ENCODE measurements at places on chromosomes 7 and 10. TPM values are rescaled to one million over a fixed set of nuclear protein-coding genes. Genes with fewer than 3 reads are reported as not detected.

The TMEM140 gene
- not detected for total RNA-seq

The CARD11 gene
- 0.57 TPM for total RNA-seq

The LIPJ gene
- total RNA-seq = not detected

The SPDYE2 gene
- total RNA-seq = not detected

The ESYT2 gene
- 68.2 TPM for total RNA-seq

The PILRA gene
- 1.8 TPM for total RNA-seq

The CAV1 gene
- total RNA-seq = 298 TPM

The CFTR gene
- total RNA-seq = not detected

GRCh38 chr7:139479620-139480019, 3.9 kb downstream of the KLRG2 start:
- H3K4me1 ChIP-seq = peaks cover 3% of the 10 kb centered on the region
- H3K4me3 ChIP-seq = no peak overlapping the region
- no peak overlapping the region for H3K27ac ChIP-seq
- no peaks in the 10 kb centered on the region for H3K36me3 ChIP-seq
- DNase-seq = no peak

- H3K4me3 ChIP-seq = no peak overlapping the region
- peaks cover 10% of the 10 kb centered on the region for H3K4me1 ChIP-seq
- no peaks in the 10 kb centered on the region for H3K36me3 ChIP-seq
- no peaks in the 10 kb centered on the region for H3K27me3 ChIP-seq
- DNase-seq = no peak
Observed at GRCh38 chr10:22479419-22479818, 134.1 kb downstream of the SPAG6 start.

- no peak for DNase-seq
- H3K36me3 ChIP-seq = no peaks in the 10 kb centered on the region
- H3K4me1 ChIP-seq = no peaks in the 10 kb centered on the region
- H3K4me3 ChIP-seq = no peak overlapping the region
- H3K27ac ChIP-seq = no peak overlapping the region
Observed at GRCh38 chr7:150793569-150794238, 6.5 kb downstream of the TMEM176B start.

DNA sequence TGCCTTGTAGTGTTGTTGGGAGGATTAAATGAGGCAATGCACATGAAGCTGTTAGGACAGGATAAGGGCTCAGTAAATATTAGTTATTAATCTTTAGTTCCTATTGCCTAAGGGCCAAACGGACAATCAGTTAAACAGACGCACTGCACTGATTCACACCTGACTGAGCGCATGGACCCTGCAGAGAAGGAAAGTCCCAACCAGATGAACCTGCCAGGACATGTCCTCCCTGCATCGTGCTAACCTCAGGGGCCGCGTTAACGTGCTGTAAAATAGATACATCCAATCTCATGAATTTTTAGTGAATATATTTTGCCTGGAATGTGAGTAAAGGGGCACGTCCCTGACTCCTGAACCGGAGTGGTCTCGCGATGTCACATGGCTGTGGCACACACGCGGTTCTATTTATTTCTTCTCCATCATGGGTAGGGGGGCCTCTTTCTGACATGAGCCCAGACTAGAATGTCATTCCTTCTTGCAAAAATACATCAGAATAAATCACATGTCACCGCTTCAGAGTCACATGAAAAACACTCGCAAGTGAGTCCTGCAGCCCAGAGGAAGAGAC, 12.3 kb downstream of the ADARB2 start:
- no peaks in the 10 kb centered on the region for H3K36me3 ChIP-seq
- H3K27ac ChIP-seq = no peak overlapping the region
- H3K27me3 ChIP-seq = no peaks in the 10 kb centered on the region
- H3K4me1 ChIP-seq = no peaks in the 10 kb centered on the region
- H3K4me3 ChIP-seq = no peak overlapping the region

GRCh38 chr10:28850784-28851183, 173.5 kb downstream of the BAMBI start:
- H3K36me3 ChIP-seq = no peaks in the 10 kb centered on the region
- H3K4me3 ChIP-seq = no peak overlapping the region
- no peaks in the 10 kb centered on the region for H3K4me1 ChIP-seq
- H3K27ac ChIP-seq = no peak overlapping the region

- H3K4me3 ChIP-seq = no peak overlapping the region
- no peak for DNase-seq
Observed at GRCh38 chr10:105974803-105975456, 1189.6 kb downstream of the SORCS1 start.

DNA sequence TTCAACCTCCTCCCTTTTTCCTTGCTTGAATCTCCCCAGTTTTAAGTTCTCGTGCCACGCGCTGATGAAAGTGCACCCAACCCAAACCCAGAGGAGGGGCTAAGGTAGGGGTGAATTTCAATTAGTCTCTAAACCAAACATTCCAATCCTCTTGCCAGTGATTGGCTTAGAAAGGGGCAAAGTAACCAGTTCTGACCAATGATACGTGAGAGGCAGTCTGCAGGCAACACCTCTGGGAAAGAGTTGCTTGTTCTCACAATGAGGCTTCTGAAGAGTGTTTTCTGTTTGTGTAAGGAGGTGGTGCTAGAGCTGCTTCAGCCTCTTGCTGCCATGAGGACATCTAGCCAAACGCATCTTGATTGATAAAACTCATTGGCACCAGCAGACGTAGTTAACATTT, 21.8 kb downstream of the SLC35G1 start:
- H3K27me3 ChIP-seq = no peaks in the 10 kb centered on the region
- H3K27ac ChIP-seq = no peak overlapping the region
- H3K36me3 ChIP-seq = no peaks in the 10 kb centered on the region
- H3K4me1 ChIP-seq = no peaks in the 10 kb centered on the region

DNA sequence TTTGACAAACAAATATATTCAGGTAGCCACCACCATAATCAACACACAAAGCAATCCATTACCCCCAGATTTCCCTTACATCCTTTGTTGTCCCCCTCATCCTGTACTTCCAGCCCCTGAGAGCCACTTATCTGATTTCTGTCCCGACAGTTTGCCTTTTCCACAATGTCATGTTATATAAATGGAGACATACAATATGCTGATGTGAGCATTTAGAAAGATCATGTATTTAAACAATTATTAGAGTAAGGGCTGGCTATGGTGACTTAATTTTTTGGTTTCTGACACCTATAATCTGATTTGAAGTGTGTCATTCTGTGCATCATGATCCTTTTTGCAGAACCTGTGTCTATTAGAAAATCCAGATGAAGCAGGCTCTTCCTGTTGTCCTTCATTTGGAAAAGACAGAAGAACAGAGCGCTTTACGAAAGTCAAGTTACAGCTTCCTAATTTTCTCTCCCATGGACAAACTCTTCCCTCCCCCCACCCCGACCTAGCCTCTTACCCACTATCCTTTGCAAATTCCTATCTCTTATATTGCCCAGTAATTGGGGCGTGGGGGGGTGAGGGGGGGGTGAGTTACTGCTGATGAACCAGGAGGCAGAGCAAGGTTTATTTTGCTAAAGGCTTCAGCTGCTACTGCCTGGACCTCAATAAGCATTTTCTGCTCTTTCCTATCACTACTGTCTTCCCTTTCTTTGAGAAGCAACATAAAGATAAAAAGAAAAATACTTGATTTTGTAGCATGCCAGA, 252.4 kb upstream of the C7orf33 start:
- peaks cover 68% of the 10 kb centered on the region for H3K27me3 ChIP-seq
- DNase-seq = no peak
- H3K4me1 ChIP-seq = peaks cover 11% of the 10 kb centered on the region
- no peak overlapping the region for H3K4me3 ChIP-seq
- no peaks in the 10 kb centered on the region for H3K36me3 ChIP-seq

DNA sequence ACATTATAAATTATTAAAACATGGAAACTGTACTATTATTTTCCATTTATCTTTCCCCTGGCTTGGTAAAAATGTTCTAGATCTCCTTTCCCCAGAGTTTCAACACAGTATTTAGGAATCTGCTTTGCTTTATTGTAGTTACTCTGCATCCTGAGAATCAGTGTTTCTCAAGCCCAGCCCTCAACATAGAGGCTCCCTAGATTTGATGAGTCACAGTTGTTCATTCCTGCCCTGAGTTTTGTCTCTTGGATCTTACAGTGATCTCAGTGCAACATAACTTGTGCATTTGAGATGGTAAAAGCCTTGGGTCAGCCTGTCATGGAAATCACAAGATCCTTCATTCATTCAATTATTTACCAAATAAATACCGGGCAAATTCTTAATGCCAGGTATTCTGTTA, 63.0 kb downstream of the VAX1 start:
- no peak overlapping the region for H3K4me3 ChIP-seq
- H3K27ac ChIP-seq = no peak overlapping the region
- H3K27me3 ChIP-seq = no peaks in the 10 kb centered on the region
- no peaks in the 10 kb centered on the region for H3K36me3 ChIP-seq
- no peak for DNase-seq
